ENCODE measurements at places on chromosomes 1 and 21. TPM values are rescaled to one million over a fixed set of nuclear protein-coding genes. Genes with fewer than 3 reads are reported as not detected.
A peak's percentile ranks its signal among the peaks of the same experiment; 100 is the strongest.

Gene SELL
- total RNA-seq: 0.26 TPM

Gene GLMP
- 60.3 TPM for total RNA-seq

Gene AADACL3
- 0.94 TPM for total RNA-seq

Gene SYDE2
- 11.4 TPM for total RNA-seq

Gene TDRD5
- total RNA-seq: 0.66 TPM

- no peaks in the 10 kb centered on the region for H3K27me3 ChIP-seq
- DNase-seq: no peak
- H3K36me3 ChIP-seq: no peaks in the 10 kb centered on the region
Observed at GRCh38 chr1:202159534-202160371, 649 bp downstream of the PTPN7 start.

GRCh38 chr1:19658186-19658585 is 6.5 kb upstream of the HTR6 start:
- H3K4me3 ChIP-seq: no peak overlapping the region
- H3K27me3 ChIP-seq: peaks cover 10% of the 10 kb centered on the region
- DNase-seq: no peak
- H3K27ac ChIP-seq: no peak overlapping the region

- no peak overlapping the region for H3K4me3 ChIP-seq
- DNase-seq: no peak
- peaks cover 3% of the 10 kb centered on the region for H3K4me1 ChIP-seq
- no peaks in the 10 kb centered on the region for H3K27me3 ChIP-seq
- no peaks in the 10 kb centered on the region for H3K36me3 ChIP-seq
Observed at GRCh38 chr21:28336314-28336713, 656.4 kb downstream of the LTN1 start.

- DNase-seq: peak; percentile 1
- H3K27ac ChIP-seq: no peak overlapping the region
- peaks cover 11% of the 10 kb centered on the region for H3K4me1 ChIP-seq
- no peaks in the 10 kb centered on the region for H3K27me3 ChIP-seq
- H3K4me3 ChIP-seq: no peak overlapping the region
- no peaks in the 10 kb centered on the region for H3K36me3 ChIP-seq
Observed at GRCh38 chr1:31790140-31790539, 25.7 kb downstream of the SPOCD1 start.

GRCh38 chr1:19645411-19646251 is 1.5 kb downstream of the NBL1 start:
- peaks cover 53% of the 10 kb centered on the region for H3K27me3 ChIP-seq
- no peak overlapping the region for H3K27ac ChIP-seq
- no peaks in the 10 kb centered on the region for H3K36me3 ChIP-seq
- peak overlapping the region; percentile 94 for H3K4me3 ChIP-seq
- peaks cover 17% of the 10 kb centered on the region for H3K4me1 ChIP-seq

- no peaks in the 10 kb centered on the region for H3K36me3 ChIP-seq
- DNase-seq: no peak
- no peak overlapping the region for H3K27ac ChIP-seq
- peaks cover 47% of the 10 kb centered on the region for H3K4me1 ChIP-seq
- no peak overlapping the region for H3K4me3 ChIP-seq
- no peaks in the 10 kb centered on the region for H3K27me3 ChIP-seq
Observed at GRCh38 chr1:56451491-56451890, 127.9 kb downstream of the PLPP3 start.

- peaks cover 19% of the 10 kb centered on the region for H3K4me1 ChIP-seq
- no peaks in the 10 kb centered on the region for H3K27me3 ChIP-seq
- H3K36me3 ChIP-seq: peaks cover 9% of the 10 kb centered on the region
- no peak overlapping the region for H3K4me3 ChIP-seq
- no peak for DNase-seq
Observed at GRCh38 chr1:77413541-77414335, 131.9 kb downstream of the AK5 start.

DNA sequence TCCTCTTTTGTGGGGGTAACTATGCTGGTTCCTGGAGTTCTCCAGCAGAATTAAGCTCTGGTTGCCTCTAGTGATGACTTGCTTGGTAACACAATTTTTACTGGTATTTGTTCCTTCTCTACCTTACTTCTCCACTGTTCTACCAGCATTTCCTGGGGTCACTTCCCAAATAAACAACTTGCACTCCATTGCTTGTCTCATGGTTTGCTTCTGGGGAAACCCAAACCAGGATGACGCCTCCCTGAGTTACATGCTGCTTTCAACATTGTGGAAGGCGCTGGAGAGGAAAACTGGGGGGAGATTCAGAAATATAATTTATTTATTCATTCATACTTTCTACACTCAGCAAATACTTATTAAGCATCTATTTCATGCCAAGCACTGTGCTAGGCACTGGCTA is 55.3 kb upstream of the AK4 start:
- peaks cover 2% of the 10 kb centered on the region for H3K36me3 ChIP-seq
- no peak overlapping the region for H3K4me3 ChIP-seq
- peaks cover 4% of the 10 kb centered on the region for H3K4me1 ChIP-seq
- no peak overlapping the region for H3K27ac ChIP-seq
- peaks cover under 1% of the 10 kb centered on the region for H3K27me3 ChIP-seq
- no peak for DNase-seq

GRCh38 chr1:64033667-64034220 is 169.7 kb upstream of the UBE2U start:
- no peak overlapping the region for H3K4me3 ChIP-seq
- H3K27me3 ChIP-seq: no peaks in the 10 kb centered on the region
- H3K27ac ChIP-seq: no peak overlapping the region
- DNase-seq: no peak
- peaks cover 12% of the 10 kb centered on the region for H3K36me3 ChIP-seq

- peak overlapping the region; percentile 21 for H3K4me3 ChIP-seq
- H3K4me1 ChIP-seq: peaks cover 73% of the 10 kb centered on the region
- DNase-seq: peak; percentile 69
- no peaks in the 10 kb centered on the region for H3K27me3 ChIP-seq
- peak overlapping the region; percentile 99 for H3K27ac ChIP-seq
Observed at GRCh38 chr1:214446772-214447556, 104.4 kb downstream of the PTPN14 start.

- DNase-seq: no peak
- H3K27me3 ChIP-seq: peaks cover 6% of the 10 kb centered on the region
- peaks cover 12% of the 10 kb centered on the region for H3K36me3 ChIP-seq
- H3K4me1 ChIP-seq: peaks cover 21% of the 10 kb centered on the region
- H3K27ac ChIP-seq: no peak overlapping the region
Observed at GRCh38 chr1:1308756-1309250, 406 bp downstream of the PUSL1 start.

DNA sequence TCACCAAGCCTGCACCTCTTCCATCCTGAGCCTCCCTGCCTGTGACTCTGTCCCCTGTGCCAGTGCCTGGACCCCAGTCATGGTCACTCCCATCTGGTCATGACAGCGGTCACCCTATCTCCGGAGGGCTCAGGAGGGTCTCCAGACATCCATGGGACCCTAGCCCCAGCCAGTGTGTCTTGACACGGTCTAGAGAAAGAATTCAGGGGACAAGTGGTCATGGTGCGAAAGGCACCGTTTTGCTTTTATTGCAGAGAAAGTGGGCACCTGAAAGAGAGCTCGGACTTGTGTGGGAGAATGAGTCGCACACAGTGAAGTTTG is 4.7 kb upstream of the RIPK4 start:
- H3K4me3 ChIP-seq: no peak overlapping the region
- H3K36me3 ChIP-seq: no peaks in the 10 kb centered on the region
- H3K4me1 ChIP-seq: peaks cover 52% of the 10 kb centered on the region
- H3K27me3 ChIP-seq: peaks cover 71% of the 10 kb centered on the region

DNA sequence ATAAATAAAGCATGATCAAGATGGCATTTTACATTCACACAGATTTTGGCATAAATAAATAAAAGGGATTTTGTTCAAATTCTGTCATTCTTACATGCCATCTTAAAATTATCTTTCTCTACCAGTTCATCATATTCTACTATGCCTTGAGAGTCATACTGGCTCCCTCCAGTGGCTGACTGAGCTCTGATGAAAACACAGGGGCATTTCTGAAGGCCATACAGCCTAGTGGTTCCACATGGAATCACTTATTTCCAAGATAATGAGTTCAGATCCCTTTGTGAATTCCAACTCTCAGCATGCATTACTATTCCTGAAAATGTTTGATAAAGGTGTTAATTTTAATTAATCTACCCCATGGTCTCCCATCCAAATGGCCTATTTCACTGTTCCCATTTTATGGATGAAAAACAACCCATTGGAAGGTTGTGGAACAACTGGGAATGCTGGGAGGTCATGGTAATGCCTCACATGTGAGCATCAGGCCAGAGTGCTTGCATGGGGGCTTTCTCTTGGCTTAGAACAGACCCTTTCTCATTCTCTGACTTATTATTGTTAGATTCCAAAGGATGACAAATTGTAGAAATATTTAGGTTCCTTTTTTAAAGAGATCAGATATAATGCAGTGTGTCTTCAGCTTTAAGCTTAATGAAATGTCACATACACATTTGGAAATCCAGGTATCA is 622.4 kb upstream of the PKN2 start:
- peaks cover 9% of the 10 kb centered on the region for H3K4me1 ChIP-seq
- DNase-seq: peak; percentile 61
- no peaks in the 10 kb centered on the region for H3K27me3 ChIP-seq
- no peak overlapping the region for H3K27ac ChIP-seq

- no peaks in the 10 kb centered on the region for H3K36me3 ChIP-seq
- H3K4me1 ChIP-seq: peaks cover 10% of the 10 kb centered on the region
- H3K4me3 ChIP-seq: no peak overlapping the region
- no peaks in the 10 kb centered on the region for H3K27me3 ChIP-seq
- DNase-seq: no peak
Observed at GRCh38 chr1:40945491-40945973, 34.0 kb upstream of the CTPS1 start.

GRCh38 chr1:16440131-16440469 is 424 bp upstream of the NECAP2 start:
- H3K27me3 ChIP-seq: peaks cover 12% of the 10 kb centered on the region
- peaks cover 4% of the 10 kb centered on the region for H3K4me1 ChIP-seq
- peaks cover 5% of the 10 kb centered on the region for H3K36me3 ChIP-seq

- no peak overlapping the region for H3K27ac ChIP-seq
- H3K36me3 ChIP-seq: no peaks in the 10 kb centered on the region
- H3K27me3 ChIP-seq: peaks cover 100% of the 10 kb centered on the region
- no peak for DNase-seq
- no peaks in the 10 kb centered on the region for H3K4me1 ChIP-seq
- H3K4me3 ChIP-seq: no peak overlapping the region
Observed at GRCh38 chr1:39666772-39667171, 5.1 kb downstream of the NT5C1A start.

DNA sequence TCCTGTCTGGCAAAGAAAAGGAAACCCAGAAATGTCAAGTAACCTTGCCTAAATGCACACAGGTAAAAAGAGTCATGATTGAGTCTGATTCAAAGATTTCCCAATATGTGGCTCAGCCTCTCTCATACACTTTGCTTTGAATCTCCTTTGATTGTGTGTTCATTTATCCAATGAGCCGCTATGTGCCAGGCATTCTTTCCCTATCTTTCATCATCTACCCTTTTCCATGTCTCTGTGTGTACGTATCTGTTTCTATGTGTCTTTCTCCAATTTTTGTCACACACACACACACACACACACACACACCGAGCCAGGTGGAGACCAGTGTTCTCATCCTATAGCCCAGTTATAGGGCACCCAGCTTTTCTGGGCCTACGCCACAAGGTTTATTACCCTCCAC is 35.7 kb upstream of the BCL9 start:
- H3K27ac ChIP-seq: peak overlapping the region; percentile 58
- no peak for DNase-seq
- peaks cover 15% of the 10 kb centered on the region for H3K4me1 ChIP-seq
- no peaks in the 10 kb centered on the region for H3K27me3 ChIP-seq
- no peak overlapping the region for H3K4me3 ChIP-seq

- H3K27me3 ChIP-seq: no peaks in the 10 kb centered on the region
- H3K36me3 ChIP-seq: peaks cover 46% of the 10 kb centered on the region
- H3K27ac ChIP-seq: peak overlapping the region; percentile 89
- DNase-seq: no peak
Observed at GRCh38 chr1:247298701-247299100, 33.0 kb downstream of the ZNF496 start.

All from WTC11 (cell line).